ENCODE measurements at places on chromosomes 4 and X.

- DNase-seq, result no peak
Measured at GRCh38 chr4:78721747-78722146, 54.4 kb upstream of the BMP2K start.

DNA sequence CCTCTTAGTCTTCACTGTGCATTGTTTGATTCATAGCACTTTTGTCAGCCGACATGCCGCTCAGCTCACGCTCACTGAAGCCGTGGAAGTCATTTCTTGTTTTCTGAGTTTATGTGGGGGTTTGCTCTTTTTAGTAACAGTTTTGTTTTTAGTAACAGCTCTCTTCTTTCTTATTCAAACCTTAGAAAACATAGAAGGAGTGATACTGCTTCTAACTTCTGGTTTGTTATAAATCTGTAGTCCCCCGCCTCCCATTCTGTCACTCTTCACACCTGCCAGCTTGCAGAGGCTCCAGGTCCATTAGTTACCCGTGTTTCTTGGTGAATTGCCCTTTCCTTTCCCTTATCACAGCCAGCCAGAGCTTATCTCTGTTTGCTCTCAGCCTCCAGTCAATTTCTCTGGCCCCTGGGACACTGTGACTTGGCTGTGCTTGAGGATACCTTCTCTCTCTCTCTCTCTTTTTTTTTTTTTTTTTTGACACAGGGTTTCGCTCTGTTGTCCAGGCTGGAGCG is 50.5 kb downstream of the GRK4 start:
- DNase-seq, result peak; percentile 64

DNA sequence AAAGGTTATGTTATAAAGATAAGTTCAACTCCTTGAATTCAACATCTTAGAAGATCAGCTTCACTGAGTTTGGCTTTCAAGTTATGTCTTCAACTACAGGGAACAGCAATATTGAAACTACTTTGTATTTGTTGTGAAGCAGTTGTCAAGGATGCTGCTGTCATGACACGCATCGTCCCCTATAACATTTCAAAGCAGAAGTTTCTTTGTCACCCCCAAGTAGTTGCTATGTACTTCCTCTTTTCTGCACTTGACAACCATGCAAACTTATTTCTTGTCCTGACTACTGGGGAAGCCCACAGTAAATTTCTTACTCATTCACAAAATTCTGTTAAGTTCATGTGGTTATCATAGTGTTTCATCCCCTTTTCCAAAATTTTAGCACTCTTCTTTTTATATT is 14.3 kb downstream of the ANTXR2 start:
- peak; percentile 46 for DNase-seq

DNA sequence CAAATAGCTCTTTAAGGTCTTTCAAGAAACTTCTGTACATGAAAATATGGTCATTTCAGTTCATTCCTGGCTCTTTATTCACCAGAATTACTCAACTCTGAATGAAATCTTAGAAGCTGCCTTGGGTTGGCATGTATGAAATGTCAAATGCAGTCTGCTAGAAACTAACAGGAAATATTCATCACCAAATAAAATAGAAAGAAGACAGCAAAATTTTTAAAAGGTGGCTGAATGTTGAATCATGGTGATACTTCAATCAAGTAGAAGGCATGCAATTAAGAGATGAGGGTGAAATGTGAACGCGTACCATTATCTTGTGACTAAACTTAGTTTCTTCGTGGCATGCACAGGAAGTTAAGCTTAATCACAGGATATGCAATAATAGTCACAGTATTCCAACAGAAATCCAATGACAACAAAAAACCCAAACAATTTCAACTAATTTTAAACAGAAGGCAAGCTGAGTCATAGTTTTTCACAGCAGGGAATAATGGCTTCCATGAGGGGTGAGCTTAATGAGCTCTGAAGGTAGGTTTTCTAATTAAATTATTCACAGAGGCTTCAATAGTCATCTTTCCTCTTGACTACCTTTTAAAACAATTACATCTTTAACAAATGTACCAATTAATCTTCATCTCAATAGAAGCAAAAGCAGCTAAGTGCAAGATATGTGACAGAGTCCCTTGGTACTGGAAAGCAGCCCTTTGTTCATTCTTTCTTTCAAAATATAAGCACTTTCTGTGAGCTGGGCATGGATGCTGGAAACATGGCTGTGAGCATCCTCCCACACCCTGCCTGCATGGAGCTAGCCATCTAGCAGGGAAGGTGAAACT is 44.5 kb downstream of the SCFD2 start:
- no peak for DNase-seq

- no peak for DNase-seq
Measured at GRCh38 chrX:72358313-72358712, 52.6 kb upstream of the CITED1 start.

- DNase-seq, result no peak
Measured at GRCh38 chr4:140220058-140220457, 66.1 kb upstream of the MAML3 start.

DNA sequence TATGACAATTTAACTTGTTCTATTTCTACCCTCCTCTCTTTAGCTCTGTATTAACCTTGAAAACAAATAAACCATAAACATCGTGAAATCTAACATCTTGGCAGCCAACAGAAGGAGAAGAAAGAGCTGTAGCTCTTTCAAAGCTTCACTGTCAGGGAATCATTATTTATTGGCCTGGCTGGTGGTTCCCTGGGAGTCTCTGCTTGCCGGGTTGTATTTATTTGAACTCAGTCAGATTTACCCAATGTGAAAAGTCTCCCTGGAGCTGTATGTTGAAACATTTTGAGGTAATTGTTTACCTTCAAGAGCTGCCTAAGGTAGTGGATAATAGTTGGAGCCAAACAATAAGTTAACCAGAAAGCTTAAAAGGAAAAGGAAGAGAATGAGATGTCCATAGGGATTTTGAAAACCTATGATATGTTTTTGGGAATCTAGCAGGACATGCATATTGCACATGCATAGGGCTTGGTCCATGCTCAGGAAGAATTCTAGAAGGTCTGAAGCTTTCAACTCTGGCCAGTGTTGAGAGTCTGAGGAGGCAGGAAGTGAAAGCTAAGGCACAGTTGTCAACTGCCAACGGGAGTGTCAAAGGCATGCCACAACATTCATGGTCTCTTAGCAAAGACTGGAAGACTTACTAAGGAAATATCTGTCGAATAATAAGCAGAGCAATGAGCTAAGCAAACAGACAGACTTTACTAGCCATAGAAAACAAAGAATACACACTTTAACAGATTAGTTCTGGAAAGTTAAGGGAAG is 621.6 kb downstream of the PCDH7 start:
- DNase-seq, result no peak

GRCh38 chr4:83865417-83866150 is 329.7 kb downstream of the GPAT3 start:
- no peak for DNase-seq

GRCh38 chr4:140928880-140929279 is 172.7 kb upstream of the TBC1D9 start:
- DNase-seq, result no peak

- DNase-seq, result no peak
Measured at GRCh38 chr4:10706236-10706635, 21.7 kb upstream of the CLNK start.
